Stimulated activated CD8-positive, alpha-beta memory T cell treated with anti-CD3 and anti-CD28 coated beads, Interleukin-7, amount 100 ng/mL, for 1 hour (primary cell): ENCODE measurements at places on chromosomes 2 and 18.

GRCh38 chr2:56648802-56649201 is 465.0 kb downstream of the CCDC85A start:
- DNase-seq: no peak

DNA sequence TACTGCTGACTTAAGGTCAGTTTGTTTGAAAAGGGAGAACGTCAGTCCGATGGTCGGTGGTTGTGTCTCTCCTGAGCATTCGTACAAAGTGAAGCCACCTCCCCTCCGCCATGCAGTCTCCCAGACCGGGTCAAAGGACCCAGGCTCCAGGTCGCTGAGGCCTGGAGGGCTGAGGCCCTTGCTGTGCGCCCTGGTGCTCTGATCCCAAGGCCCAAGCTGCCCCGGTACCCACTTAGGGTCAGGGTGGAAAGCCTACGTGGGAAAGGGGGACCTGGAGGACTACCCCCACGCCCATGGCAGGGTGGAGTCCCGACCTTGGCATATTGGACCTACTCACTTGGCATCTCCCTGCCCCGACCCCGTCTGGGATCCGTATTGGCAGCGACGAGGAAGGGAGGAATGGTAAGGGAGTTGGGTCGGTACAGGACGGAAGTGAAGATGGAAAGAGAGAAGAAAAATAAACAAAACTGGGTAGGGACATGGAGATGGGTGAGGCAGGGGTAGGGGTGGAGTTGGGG is 8.0 kb upstream of the SIX3 start:
- no peak for DNase-seq

- no peak for DNase-seq
Observed at GRCh38 chr2:35978218-35978617, 377.4 kb upstream of the CRIM1 start.

DNA sequence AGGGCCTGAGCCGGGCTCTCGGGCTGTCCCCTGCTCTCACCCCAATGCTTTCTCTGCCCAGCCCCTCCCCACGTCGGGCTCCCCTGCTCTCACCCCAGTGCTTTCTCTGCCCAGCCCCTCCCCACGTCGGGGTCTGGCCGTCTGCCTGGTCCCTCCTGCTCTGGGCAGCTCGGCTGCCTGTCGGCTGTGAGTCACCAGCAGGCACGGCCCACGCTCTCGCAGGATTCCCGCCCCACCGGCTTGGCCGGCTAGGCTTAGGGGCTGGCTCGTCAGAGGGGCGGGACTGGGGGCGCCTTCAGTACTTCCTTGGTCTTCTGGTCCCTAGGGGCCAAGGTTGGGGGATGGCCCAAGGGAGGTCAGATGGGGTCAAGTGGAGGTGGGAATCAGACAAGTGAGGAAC is 3.3 kb downstream of the BOK start:
- no peak for DNase-seq

DNA sequence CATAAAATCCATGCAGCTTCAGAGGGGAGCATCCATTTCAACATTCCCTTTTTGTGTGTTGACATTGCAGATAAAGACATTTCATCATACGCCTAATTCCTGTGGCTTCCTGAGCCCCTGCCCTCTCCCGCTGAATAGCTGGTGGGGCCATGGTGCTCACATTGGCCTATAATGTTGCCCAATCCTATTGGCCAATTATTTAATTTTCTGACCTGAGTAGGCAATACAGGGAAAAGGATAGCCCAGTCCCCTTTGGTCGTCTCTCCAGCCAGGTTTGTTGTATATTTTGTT is 163.8 kb upstream of the MYCN start:
- no peak for DNase-seq

DNA sequence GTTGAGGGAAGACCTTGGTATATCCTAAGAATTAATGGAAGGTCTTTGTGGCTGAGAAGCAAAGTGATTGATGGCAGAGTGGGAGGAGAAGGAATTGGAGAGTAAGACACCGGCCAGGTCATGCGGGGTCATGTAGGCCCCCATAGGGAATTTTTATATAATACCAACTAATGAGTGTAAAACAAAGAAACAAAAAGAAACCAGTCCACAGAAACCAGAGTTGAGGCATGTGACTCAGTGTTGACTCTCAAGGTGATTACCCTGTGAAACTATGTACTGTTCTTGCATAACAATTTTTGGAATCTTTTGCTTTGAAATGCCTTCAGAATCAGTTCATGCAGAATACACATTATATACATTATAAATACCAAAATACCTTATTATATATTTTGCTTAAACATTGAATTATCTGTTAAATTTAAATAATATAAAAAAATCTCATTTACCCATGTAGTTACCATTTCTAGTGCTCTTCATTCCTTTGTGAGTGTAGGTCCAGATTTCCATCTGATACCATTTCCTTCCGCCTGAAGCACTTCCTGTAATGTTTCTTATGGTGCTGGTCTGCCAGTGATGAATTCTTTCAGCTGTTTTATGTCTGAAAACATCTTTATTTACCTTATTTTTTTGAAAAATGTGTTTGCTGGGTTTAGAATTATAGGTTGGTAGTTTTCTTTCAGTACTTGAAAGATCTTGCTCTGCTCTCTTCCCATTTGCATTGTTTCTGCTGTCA is 8.6 kb downstream of the CLIP4 start:
- DNase-seq: no peak

DNA sequence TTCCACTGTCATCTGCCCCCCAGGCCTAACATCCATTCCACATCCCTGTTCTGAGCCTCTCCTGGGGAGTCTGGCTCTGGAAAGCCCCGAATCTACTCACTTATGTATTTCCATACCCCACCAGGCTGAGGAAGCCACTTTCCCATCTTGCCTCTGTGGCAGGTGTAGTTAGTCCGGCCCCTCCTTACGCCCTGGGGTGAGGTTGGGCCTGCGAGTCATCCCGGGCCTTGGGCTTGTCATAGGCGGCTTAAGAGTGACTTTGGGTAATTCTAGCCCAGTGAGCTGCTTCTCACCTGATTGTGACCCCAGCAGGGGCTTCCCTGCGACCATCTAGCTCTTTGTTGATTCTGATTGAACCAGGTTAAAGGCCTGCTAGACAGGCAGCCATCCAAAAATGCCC is 21.1 kb downstream of the PCARE start:
- DNase-seq: no peak

DNA sequence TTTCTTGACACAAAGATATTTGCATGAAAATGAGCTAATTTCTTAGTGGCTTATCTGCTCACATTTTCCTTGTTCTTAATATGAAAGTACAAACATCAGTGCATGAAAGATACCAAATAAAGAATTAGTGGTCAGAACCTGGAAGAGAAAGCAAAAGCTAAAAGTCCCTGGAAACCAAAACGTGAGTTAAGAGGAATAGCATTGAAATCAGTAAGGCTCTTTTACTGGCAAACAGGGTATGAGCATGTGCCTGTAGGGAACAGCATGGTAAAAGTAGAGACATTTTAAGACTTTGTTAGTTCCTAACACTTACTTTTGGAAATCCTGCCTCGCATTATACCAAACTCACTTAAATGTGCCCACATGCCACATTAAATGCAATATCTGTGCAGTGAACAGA is 31.9 kb upstream of the CWC22 start:
- no peak for DNase-seq

GRCh38 chr2:127115471-127116199 is 8.7 kb upstream of the BIN1 start:
- no peak for DNase-seq

DNA sequence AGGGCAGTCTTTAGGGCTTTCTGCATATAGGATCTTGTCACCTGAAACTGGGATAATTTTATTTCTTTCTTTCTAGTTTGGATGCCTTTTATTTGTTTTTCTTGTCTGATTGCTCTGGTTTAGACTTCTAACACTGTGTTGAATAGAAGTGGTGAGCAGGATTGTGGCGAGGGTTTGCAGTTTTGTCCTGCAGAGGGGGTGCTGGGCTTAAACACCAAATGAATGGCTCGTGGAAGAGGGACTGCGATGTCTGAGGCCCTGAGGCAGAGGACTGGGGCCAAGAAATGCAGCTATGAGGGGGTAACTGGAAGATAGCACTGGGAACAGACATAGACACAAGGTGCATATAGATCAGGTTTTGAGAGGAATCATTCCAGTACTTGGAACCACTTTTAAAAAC is 20.5 kb downstream of the UBE2F start:
- DNase-seq: no peak

- no peak for DNase-seq
Observed at GRCh38 chr18:13388586-13389490, 170.3 kb downstream of the LDLRAD4 start.

DNA sequence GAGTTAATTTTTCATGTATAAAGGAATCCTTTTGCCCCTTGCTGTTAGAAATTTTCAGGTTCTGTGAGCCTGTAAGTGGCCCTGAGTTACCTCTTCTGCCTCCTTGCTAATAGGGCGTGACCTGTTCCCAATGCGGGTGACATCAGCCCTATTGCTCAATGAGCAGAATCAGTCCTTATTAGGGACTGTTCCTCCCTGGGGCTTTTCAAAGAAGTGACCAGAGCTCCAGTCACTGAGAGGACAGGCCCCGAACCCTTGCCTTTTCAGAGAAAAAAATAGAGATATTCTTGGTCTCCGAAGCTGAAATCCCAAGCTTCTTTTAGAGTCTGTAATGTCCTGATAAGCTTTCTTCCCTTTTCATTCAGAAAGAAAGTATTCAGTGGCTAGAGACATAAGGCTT is 8.2 kb upstream of the APOB start:
- no peak for DNase-seq

- DNase-seq: no peak
Observed at GRCh38 chr18:34773378-34773777, 63.3 kb downstream of the DTNA start.

DNA sequence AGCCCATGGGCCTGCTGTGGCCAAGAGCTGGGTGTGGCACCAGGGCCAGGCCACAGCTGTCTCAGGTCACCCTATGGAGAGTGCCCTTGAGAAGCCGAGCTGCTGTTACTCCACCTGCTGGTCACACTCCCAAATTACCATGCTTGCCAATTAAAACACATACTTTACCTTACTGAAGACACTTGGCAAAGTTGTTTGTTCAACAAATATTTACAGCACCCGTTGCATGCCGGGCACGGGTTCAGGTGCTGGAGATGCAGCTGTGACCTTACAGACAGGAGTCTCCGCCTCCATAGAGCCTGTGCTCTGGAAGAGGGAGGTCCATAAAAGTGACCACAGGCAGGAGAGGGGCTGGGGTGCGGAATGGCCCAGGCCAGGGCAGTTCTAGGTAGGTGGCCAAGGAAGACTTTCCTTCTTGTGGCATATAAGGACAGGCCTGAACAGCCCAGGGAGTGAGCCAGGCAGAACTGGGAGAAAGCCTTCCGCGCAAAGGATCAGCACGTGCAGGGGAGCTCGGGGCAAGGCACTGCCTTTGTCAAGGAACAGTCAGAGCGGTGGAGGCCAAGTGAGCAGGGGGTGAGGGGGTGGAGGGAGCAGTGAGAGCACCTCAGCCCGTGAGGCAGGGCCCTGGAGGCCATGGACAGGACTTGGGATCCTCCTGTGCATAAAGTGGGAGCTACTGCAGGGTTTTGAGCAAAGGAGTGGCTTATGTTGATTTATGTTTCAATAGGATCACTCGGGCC is 23.6 kb upstream of the RBM44 start:
- DNase-seq: peak; percentile 15

- no peak for DNase-seq
Observed at GRCh38 chr2:233588400-233588799, 21.8 kb upstream of the USP40 start.

GRCh38 chr2:218285604-218286003 is 6.7 kb downstream of the TMBIM1 start:
- DNase-seq: no peak

DNA sequence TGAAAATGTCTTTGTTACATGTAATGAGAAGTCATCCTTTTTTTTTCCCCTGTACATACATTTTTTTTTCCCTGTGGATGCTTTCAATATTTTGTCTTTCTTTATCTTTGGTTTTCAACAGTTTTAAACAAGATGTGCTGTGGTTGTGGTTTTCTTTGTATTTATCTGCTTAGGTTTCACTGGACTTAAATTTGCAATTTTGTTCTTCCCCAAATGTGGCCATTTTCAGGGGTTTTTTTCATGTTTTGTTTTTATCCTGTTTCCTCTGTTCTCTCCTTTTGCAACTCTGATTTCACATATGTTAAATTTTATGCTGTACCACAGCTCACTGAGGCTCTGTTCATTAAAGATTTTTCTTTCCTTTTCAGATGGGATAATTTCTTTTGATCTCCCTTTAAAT is 41.7 kb downstream of the GALNT1 start:
- no peak for DNase-seq

GRCh38 chr2:134296301-134296700 is 42.4 kb downstream of the MGAT5 start:
- DNase-seq: no peak

DNA sequence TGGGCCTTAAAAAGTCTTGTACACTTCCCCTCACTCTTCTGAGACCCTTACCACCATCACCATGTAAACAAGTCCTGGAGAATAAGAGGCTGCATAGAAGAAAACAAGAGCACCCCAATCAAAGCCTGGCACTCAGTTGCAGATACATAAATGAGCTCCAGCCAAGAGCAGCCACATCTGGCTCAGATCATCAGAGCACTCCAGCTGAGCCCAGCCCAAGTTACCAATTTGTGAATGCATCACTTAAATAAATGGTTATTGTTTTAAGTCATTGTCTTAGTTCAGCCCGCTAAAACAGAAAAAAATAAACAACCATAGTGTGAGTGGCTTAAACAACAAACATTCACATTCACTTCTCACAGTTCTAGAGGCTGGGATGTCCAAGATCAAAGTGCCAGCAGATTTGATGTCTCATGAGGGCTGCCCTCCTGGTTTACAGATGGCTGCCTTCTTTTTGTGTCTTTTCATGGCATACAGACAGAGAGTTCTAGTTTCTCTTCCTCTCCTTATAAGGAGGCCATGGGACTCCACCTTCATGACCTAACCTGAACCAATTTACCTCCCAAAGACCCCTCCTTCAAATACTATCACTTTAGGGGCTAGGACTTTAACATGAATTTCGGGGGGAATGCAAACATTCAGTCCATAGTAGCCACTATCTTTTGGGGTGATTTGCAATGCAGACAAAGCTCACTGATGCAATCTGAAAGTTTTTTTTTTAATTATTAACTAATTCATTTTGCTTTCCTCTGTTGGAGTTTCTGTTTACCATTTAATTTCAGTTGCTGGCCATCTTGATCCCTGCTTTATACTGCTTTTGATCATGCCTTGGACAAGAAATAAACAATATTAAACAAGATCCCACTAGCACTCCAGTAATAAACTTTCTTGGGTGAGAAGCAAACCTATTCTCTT is 187.5 kb upstream of the ACVR2A start:
- no peak for DNase-seq
